ENCODE measurements at places on chromosomes 13 and 19.

DNA sequence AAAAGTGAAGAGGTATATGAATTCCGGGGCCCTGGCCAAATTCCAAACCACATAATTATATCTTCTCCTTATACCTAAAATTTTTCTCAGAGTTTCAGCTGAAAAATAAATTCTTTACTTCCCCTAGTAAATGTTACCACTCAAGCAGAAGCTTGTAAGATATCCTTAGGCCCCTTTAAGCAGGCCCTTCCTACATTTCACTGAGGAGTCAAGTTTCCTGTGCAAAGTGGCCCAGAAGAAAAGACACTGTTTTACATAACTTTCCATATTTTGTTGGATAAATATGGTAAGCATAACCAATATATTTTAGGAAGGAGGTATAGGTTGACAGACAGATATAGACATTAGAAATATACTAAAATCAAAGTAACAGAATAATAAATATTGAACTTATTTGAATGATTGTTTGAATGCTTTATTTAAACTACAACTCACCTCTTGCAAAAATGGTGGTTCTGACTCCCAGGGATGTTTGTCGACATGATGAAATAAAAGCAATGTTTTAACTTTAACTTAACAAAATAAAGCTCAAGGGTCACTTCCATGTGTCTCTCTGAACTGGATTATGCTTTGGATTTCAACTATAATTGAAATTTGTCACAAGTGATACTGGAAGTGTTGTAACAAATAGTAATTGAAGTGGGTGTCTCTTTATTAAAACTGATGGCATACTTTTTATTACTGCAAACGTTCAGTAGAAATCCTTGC lies 141.2 kb downstream of the SPRY2 start:
- no peak for DNase-seq

DNA sequence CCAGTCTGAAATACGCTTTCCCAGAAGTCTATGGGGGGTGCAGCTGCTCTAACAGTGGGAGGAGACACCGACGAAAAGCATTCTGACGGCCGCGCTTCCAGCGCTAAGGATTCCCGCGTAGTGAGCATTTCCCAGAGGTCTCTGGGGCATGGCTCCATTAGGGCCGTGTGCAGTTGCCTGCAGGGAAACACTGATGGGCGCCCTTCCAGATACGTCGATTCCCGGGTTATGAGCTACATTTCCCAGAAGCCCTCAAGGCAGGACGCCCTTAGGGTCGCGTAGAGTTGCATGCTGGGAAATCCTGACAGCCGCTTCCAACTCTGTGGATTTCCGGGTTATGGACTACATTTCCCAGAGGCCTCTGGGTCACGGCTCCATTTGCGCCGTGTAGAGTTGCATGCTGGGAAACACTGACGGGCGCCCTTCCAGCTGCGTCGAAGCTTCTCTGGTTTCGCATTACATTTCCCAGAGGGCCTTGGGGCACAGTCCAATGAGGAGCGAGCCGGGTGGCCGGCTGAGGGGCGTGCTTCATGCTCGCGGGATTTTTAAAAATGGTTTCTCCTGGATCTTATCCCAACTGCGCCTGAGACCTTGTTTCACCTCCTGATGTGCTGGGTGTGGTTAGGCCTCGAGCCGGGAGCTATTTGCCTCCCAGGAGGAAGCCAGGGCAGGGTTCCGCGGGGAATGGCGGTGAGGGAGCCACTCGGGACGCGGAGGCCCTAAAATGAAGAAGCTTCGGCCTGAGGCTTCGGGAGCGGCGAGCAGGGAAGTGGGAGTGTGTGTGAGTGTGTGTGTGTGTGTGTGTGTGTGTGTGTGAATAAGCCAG lies 17.2 kb upstream of the ZNF331 start:
- peak; percentile 84 for DNase-seq

- no peak for DNase-seq
These were observed 9.9 kb upstream of the EHD2 start for GRCh38 chr19:47703301-47703700.

- DNase-seq = no peak
These were observed 17.1 kb downstream of the C2CD4C start for GRCh38 chr19:391726-392374.

DNA sequence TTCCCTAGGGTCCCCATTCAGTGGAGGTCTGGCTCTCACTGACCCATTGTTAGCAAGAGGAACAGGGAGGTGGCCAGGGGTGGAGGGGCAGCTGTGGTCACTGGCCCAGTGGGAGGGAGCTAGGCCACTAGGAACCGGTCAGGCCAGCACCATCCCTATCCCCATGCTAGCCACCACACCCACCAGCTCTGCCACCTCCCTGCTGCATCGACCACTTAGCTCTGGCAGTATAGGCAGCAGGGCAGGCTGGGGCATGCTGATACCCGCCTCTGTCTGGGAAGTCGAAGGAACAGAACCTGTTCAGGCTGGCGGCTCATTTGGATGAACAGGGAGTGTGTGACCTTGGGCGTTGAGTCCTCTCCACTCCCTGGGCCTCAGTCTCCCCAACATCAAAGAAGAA lies 4.7 kb downstream of the PPP1R13L start:
- DNase-seq = no peak

DNA sequence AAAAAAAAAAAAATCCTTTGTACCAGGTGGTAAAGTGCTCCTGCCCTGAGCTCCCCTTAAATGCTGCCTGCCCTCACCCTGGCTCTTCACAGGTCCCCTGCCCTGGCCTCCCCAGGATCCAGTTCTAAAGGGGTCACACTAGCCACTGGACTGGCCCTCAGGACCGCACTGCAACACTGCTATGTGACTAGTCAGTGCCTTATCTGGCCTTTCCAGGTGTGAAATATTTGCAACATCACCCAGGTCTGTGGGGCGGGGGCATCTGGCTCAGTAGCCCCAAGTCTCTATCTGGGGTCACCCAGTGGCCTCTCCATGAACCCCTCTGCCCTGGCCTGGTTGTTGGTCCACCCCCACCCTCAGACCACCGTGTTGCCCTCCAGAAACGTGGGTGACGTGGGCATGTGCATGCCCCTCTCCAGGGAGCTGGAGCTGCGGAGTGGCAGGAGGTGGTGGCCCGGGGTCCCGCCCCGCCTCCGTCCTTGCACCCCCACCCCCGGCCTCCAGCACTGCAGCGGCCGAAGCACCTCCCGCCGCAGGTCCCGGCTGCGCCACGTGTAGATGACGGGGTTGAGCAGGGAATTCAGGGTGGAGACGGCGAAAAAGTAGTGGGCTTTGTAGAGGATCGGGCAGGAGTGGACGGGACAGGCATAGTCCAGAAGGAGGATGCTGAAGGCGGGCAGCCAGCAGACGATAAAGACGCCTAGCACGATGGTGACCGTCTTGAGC lies 7.5 kb downstream of the S1PR2 start:
- DNase-seq = no peak

DNA sequence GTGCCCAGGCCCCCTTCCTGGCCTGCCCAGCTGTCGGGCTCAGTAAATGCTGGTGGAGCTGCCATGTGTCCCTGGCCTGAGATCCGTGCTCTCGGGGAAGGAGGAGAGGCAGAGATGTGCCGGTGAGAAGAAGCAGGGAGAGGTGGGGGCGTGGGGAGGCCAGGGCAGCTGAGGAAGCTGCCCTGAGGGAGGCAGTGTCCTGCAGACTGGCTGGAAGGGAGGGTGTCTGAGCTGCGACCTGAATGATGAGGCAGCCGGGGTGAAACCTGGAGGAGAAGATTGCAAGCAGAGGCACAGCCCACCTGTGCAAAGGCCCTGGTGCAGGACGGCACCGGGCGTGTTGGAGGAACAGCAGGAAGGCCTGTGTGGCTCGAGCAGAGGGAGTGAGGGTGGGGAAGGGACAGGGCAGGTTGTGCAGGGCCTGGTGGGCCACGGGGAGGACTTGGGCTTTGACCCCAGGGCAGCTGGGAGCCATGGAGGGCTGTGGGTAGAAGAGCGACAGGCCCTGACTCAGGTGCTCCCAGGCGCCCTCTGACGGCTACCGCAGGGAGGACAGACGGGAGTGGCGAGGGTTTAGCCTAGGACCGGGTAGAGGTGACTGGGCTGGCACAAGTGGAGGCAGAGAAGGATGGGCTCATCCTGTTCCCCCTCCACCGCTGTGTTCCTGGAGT lies 14.0 kb upstream of the CELF5 start:
- DNase-seq = peak; percentile 72

GRCh38 chr13:37097076-37097475 lies 8.4 kb downstream of the CSNK1A1L start:
- DNase-seq = no peak

- DNase-seq = no peak
These were observed 1396.4 kb downstream of the EFNB2 start for GRCh38 chr13:105139048-105139379.

GRCh38 chr13:27926644-27927434 lies 7.0 kb downstream of the PDX1 start:
- no peak for DNase-seq

GRCh38 chr13:36282821-36283432 lies 14.7 kb downstream of the CCDC169 start:
- no peak for DNase-seq

GRCh38 chr19:13505164-13505695 lies 1.0 kb downstream of the CACNA1A start:
- no peak for DNase-seq

- DNase-seq = peak; percentile 88
These were observed at the start of gene RNASEH2A for GRCh38 chr19:12806242-12807081. Gene RNASEH2A (plus strand): TSS chr19:12806584. CDS start chr19:12806674, 90 bp downstream.

GRCh38 chr19:50839712-50840655 lies 6.6 kb upstream of the KLK15 start:
- DNase-seq = no peak

- peak; percentile 37 for DNase-seq
These were observed 64.2 kb upstream of the UQCRFS1 start for GRCh38 chr19:29277102-29277501.

- DNase-seq = peak; percentile 36
These were observed 1.3 kb downstream of the IZUMO1 start for GRCh38 chr19:48745208-48745995.

DNA sequence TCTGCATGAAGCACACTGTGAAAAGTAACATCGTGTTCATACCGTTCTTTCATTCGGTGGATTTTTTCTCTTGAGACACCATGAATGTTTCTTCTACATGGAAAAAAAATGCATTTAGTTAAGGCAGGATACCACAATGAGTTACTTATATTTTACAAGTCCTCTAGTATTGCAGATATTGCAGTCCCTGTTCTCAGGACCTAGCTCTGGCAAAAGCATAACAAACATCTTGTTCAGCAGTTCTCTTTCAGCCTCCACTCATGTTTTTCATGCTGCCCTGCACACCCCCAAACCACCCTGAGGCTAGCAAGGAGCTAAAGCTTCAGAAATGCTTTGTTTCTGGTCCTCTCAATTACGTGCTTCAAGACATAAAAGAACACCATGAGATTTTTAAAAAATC lies 24.8 kb downstream of the N4BP2L1 start:
- DNase-seq = no peak

GRCh38 chr13:28031220-28031895 lies 42.9 kb upstream of the URAD start:
- DNase-seq = no peak

GRCh38 chr19:5434970-5435641 lies 20.1 kb upstream of the ZNRF4 start:
- DNase-seq = peak; percentile 28

GRCh38 chr19:31266196-31266595 lies 83.0 kb downstream of the TSHZ3 start:
- no peak for DNase-seq

GRCh38 chr19:19059837-19060611 lies 3.8 kb upstream of the SLC25A42 start:
- no peak for DNase-seq

DNA sequence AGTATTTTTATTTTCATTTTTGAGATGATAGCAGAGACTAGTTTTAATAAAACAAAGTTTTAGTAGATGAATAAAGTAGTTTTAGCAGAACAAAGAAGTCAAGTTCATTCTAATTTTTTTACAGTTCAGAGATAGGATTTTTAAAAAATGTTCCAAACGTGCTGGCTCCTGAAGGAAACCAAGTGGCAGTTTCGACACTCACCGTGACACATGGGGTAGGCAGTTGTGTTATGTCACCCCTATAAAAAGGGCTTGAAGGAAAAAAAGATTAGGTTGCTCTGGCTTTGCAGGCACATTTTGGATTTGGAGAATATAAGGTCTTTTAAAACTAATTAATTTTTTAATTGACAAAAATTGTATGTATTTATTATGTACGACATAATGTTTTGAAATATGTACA lies 305.2 kb downstream of the NDFIP2 start:
- DNase-seq = no peak

- DNase-seq = no peak
These were observed 49.7 kb downstream of the KLF12 start for GRCh38 chr13:74084375-74084935.

GRCh38 chr19:49871349-49871985 lies 4.1 kb upstream of the PNKP start:
- no peak for DNase-seq

GRCh38 chr19:31074199-31075125 lies 274.8 kb downstream of the TSHZ3 start:
- DNase-seq = no peak

GRCh38 chr13:86445672-86446071 lies 646.5 kb upstream of the SLITRK6 start:
- DNase-seq = no peak

DNA sequence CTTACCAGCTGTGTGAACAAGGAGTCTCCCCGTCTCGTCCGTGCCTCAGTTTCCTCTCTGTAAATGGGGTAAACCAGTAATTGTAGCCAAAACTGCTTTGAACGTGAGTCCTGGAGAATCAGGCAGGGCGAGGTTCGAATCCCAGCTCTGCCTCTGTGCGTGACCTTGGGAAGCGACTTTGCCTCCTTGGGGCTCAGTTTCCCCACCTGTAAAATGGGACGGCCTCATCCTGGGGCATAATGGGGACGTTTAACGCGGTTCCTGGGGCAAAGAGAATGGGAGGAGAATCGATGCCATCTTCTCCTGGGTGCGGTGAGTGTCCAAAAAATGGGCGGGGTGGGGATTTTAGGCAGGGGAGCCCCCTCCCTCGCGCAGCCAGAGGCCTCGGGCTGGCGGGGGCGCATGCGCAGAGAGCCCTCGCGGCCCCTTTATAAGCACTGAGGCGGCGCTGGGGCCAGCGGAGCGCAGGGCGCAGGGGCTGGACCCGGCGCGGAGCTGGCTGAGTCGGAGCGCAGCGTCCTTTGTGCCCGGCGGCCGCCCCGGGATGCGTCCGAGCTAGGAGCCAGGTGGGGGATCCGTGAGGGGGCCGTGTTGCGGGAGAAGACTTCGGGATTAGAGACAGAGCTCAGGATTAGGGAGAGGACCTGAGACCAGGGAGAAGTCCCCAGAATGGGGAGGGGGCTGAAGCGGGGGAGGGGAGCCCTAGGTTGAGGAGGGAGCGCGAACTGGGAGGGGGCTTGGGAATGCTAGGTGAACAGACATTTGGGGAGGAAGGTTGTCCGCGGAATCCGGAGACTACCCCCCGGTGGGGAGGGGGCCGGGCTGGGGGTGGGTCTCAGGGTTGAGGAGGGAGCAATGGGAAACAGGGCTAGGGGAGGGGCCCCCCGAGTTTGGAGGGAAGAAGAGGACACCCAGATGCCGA lies at the start of gene NCAN:
NCAN (plus strand) TSS at position 460 of the 922 bp plus-strand sequence. CDS start 4,996 bp downstream, outside the sequence.
- DNase-seq = no peak

GRCh38 chr13:110334841-110335490 lies 27.9 kb downstream of the COL4A2 start:
- no peak for DNase-seq

- DNase-seq = no peak
These were observed 2.0 kb downstream of the PPP6R1 start for GRCh38 chr19:55256562-55257460.

- no peak for DNase-seq
These were observed 5.7 kb upstream of the CDC42EP5 start for GRCh38 chr19:54478677-54479266.
